HTR-8/SVneo (cell line): ENCODE measurements at places on chromosomes 12 and 14.

DNA sequence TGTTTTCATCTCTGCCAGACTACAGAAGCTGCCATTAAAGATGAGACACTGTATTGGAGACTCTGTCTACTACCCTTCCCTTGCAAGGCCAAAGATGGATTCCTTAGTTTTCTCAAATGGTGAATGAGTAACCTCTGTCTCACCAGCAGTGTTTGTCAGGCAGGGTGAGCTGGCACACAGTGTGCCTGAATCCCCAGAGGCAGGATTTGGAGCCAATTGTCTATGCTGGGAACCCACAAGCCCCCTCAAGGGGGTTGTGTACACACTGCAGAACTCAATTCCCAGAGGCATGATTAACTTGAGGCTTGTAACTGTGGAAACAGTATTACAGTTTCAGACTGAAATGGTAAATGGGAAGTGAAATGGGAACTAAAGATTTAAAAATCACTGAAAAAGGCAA, 136.8 kb upstream of the PTPRB start:
- no peak for DNase-seq

DNA sequence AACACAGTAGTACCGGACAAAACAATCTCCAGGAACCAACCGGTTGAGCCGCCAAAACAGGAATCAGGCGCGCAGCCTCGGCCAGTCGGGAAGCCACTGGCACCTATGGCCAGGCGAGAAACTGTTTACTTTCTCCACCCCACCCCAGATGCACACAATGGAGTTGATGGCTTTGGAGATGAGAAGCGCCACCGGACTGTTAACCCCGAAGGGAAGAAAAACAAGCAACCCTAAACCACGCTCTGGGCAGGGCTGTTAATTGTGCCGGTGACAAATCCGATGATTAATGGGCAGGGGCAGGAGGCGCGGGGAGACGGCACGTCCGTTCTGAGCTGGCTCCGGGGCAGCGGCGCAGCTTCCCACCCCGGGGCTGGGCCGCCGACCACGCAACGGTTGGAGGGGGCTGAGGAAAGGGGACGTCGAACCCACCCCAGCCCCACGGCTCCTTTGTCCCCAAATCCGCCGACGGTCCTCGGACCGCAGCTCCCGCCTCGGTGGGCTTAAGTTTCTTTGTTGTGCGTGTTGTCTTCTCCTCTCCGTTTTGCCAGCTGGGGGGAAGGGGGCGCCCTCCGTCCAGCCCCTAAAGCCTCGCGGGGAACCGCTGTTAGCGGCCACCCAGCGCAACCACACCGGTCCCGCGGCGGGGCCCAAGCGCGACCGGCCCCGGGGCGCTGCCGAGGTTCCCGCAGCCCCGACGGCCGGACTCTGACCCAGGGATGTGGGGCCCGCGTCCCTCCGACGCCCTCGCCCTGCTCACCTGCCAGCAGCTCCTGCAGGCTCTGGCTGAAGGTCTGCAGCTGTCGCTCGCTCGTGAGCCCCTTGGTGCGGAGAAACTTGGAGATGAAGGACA, 790 bp downstream of the BTG1 start:
- DNase-seq = no peak

DNA sequence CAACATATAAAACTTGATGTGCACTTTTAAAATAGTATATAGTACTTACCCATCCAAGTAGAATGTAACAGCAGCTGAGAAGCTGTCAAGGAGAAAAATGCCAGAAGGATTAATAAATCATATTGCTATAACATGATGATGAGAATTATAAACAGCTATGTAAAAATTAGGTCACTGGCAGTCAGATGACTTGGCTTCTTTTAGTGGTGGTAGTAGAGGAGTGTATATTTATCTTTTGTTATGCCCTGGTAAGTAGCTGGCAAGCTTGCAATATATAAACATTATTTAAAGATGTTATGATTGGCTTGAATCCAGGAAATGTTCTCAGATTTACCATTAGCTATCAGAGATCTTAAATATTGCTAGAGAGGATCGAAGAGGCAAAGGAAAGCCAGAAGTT, 471.0 kb upstream of the MGAT4C start:
- DNase-seq = peak; percentile 39

GRCh38 chr12:29067430-29067829, 81.6 kb upstream of the FAR2 start:
- DNase-seq = no peak

DNA sequence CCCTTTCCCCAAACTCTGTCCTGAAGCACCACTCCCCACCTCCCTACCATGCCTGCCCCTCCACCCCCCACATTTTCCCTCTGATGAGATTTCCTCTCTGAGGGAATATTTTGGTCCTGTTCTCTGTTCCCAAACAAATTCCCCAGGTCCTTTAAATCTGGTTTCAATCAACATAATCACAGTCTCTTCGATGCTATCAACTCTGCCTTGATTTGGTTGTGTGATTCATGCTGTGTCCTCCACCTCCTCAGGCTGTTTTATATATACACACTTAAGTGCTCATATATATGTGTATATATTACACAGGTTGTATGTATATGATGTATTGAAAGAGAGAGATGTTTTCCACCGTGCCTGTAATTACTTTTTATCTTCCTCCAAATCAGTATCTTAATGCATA, 36.0 kb downstream of the NTF3 start:
- DNase-seq = no peak

DNA sequence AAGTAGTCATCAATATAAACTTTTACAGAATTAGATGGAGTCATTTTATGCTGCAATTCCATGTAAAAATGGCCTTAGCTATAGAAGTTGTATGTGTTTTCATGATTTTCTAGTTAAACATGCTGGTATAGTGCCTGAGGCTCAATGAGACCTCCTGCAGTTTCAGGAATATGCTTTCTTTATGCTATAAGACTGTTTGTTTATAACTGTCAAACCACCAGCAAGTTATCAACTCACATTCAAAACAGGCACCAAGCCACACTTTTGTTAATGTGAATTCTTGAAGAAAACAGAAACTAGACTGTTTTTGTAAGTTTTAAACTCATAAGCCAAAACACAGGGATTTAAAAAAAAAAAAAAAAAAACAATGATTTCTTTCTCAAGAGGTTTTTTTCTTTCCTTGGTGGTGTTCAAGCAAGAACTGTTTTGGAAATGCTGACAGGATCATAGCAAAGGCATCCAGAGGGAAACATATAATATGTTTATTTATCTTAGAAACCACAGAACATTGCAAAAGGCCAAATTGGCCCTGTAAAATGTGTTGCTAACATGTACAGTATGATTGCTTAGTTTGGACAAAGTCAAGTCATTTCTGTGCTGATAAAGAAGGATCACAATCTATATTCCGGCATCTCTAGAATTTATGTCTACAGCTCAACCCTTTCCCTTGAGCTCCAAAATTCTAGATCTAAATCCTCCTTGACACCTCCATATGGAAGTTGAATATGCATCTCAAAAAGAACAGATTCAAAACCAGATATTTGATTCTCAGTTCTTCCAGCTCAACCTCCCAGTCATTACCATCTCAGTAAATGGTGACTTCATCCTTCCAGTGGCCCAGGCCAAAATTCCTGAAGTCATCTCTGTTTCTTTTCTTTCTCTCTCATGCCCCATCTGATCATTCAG, 29.0 kb upstream of the LUM start:
- DNase-seq = no peak
